GM12892 (cell line): ENCODE measurements at places on chromosomes 6 and 20.

- no peak for DNase-seq
These were observed 543.2 kb upstream of the EPHA7 start for GRCh38 chr6:93962566-93962965.

GRCh38 chr6:79168695-79168980, 65.8 kb downstream of the HMGN3 start:
- DNase-seq: no peak

DNA sequence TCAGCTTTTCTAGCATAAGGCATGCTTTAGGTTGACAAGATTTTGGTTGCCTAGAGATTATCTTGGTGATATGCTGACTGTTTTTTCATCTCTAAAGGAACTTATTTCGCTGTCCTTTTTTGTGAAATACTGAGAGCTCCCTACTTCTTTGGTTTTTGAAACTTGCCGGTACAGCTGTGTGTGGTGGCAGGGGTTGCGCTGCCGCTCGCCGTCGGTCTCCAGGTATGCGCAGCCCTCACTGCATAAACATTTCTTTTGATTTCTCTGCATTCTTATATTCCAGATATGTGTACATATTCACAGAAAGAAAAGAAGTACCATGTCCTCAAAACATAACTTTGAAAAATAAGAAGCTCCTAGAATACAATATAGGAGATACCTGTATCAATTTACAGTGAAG, 106.4 kb upstream of the SYNDIG1 start:
- DNase-seq: no peak

DNA sequence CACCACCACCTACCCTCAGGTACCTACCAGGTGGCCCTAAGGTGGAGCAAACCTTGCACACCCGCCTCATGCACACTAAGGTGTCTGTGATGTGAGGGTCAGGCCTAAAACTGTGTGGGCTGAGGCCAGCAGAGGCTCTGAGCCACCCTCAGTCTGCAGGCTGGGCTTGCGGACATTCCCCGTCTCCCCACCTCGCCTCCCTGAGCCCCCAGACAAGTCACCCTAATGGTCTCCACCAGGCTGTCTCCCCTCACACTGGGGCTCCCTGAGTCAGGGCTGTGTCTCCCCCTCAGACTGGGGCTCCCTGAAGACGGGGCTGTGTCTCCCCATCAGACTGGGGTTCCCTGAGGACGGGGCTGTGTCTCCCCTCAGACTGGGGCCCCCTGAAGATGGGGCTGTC, 12.5 kb downstream of the PRPH2 start:
- no peak for DNase-seq

DNA sequence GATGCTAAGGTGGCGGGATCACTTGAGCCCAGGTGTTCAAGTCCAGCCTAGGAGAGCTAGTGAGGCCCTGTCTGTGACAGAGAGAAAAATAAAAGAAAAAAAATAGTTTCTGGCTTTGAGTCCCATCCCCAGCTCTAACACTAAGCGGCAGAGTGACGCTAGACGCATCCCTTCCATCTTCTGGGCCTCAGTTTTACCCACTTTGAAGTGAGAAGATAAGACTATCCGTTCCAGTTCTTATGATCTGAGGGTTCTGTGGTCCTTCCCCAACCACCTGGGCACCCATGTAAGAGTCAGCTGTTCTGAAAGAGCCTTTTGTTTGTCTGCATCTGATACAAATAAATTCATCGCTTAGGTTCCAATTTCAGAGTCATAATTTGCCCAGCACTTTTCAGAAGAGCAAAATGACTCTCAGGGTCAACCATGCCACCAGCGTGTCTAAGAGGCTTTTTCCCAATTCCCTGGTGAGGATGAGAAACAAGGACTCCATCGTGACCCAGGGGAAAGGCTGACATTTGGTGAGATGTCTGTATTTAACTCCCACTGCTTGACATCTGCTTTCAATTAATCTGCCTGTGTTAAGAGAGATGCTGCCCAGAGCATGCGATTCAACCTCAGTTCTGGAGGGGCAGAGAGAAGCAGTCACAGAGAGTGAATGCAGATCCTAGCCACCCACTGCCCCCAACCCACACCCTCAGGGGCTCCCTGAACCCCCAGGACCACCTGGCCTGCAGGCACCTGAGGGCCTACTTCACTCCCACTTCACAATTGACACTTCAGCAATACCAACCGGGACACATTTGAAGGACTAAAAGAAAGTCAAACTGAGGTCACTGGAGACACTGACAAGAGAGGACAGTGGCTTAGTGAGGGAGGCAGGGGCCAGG, 131.6 kb upstream of the TOP1 start:
- no peak for DNase-seq
